ENCODE measurements at places on chromosomes 16 and 17. TPM values are rescaled to one million over a fixed set of nuclear protein-coding genes. Genes with fewer than 3 reads are reported as not detected.

GRCh38 chr17:11813871-11814270 lies 183.4 kb downstream of the ZNF18 start:
- no peaks in the 10 kb centered on the region for H3K36me3 ChIP-seq
- peaks cover 5% of the 10 kb centered on the region for H3K4me1 ChIP-seq
- no peaks in the 10 kb centered on the region for H3K27me3 ChIP-seq
- H3K27ac ChIP-seq: no peak overlapping the region
- no peak for DNase-seq
- H3K4me3 ChIP-seq: no peak overlapping the region

The TMC8 gene
- 3.7 TPM for total RNA-seq

GRCh38 chr17:68993112-68993511 lies 37.9 kb upstream of the ABCA8 start:
- DNase-seq: no peak
- no peaks in the 10 kb centered on the region for H3K36me3 ChIP-seq
- H3K27ac ChIP-seq: no peak overlapping the region
- H3K4me1 ChIP-seq: no peaks in the 10 kb centered on the region

The CNEP1R1 gene
- 20.2 TPM for total RNA-seq

- no peaks in the 10 kb centered on the region for H3K27me3 ChIP-seq
- no peaks in the 10 kb centered on the region for H3K36me3 ChIP-seq
- peaks cover 32% of the 10 kb centered on the region for H3K4me1 ChIP-seq
Observed at GRCh38 chr17:81831957-81832607, 1.0 kb downstream of the MCRIP1 start.

- H3K27ac ChIP-seq: peak overlapping the region; percentile 15
- peaks cover 34% of the 10 kb centered on the region for H3K4me1 ChIP-seq
- DNase-seq: no peak
- no peaks in the 10 kb centered on the region for H3K27me3 ChIP-seq
- no peaks in the 10 kb centered on the region for H3K36me3 ChIP-seq
- no peak overlapping the region for H3K4me3 ChIP-seq
Observed at GRCh38 chr17:10031127-10031526, 126.1 kb upstream of the RCVRN start.

GRCh38 chr17:46167267-46167666 lies 26.0 kb downstream of the KANSL1 start:
- H3K36me3 ChIP-seq: no peaks in the 10 kb centered on the region
- H3K4me1 ChIP-seq: peaks cover 59% of the 10 kb centered on the region
- H3K4me3 ChIP-seq: no peak overlapping the region
- no peak for DNase-seq

GRCh38 chr17:19287651-19288050 lies 50.5 kb downstream of the EPN2 start:
- peaks cover 49% of the 10 kb centered on the region for H3K4me1 ChIP-seq
- H3K27ac ChIP-seq: no peak overlapping the region
- H3K4me3 ChIP-seq: no peak overlapping the region
- peaks cover 15% of the 10 kb centered on the region for H3K36me3 ChIP-seq
- DNase-seq: no peak
- peaks cover 10% of the 10 kb centered on the region for H3K27me3 ChIP-seq

The DEXI gene
- 77.6 TPM for total RNA-seq

The PRR11 gene
- 0.61 TPM for total RNA-seq

DNA sequence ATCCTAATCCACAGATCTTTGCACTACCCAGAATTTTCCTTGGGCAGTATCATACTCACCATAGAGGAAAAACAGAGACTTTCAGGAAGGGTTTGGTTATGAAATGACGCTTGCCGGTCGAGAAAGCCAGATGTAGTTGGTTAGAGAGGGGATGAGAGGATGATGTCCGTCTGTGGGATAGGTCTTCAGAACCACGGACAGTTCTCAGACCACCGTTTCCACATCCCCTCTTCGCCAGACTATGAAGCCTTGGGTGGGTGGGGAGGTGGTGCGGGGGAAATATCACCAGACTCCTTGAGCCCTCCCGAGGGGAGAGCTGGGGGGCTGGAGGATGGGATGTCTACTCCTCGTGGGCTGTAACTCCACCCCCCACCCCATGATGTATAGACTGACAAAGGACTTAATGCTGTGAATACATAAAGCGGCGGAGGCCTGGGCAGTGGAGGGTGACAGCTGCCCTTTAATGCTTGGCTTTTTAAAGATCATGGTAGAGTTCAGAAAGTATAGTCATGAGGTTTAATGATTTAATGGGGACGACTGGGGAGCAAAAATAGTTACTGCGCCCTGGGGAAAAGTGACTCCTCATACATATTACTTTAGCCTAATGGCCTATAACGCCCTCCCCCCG lies 96.6 kb downstream of the MRM1 start:
- no peaks in the 10 kb centered on the region for H3K4me1 ChIP-seq
- H3K27ac ChIP-seq: no peak overlapping the region
- no peaks in the 10 kb centered on the region for H3K36me3 ChIP-seq

GRCh38 chr16:82439678-82440293 lies 187.0 kb upstream of the CDH13 start:
- no peaks in the 10 kb centered on the region for H3K36me3 ChIP-seq
- no peak overlapping the region for H3K4me3 ChIP-seq
- H3K27ac ChIP-seq: no peak overlapping the region
- H3K4me1 ChIP-seq: no peaks in the 10 kb centered on the region

The NXPH3 gene
- total RNA-seq: 3.0 TPM

The SKAP1 gene
- not detected for total RNA-seq

The SP2 gene
- total RNA-seq: 16.6 TPM

The MYLK3 gene
- 241 TPM for total RNA-seq

The PIK3R5 gene
- total RNA-seq: 2.7 TPM

- peaks cover 93% of the 10 kb centered on the region for H3K36me3 ChIP-seq
- no peak overlapping the region for H3K4me3 ChIP-seq
- no peaks in the 10 kb centered on the region for H3K27me3 ChIP-seq
- no peak for DNase-seq
Observed at GRCh38 chr16:28146536-28146935, 65.2 kb downstream of the XPO6 start.

GRCh38 chr16:79077346-79077745 lies 523.2 kb downstream of the MAF start:
- H3K4me1 ChIP-seq: peaks cover 7% of the 10 kb centered on the region
- H3K27ac ChIP-seq: no peak overlapping the region
- DNase-seq: no peak
- peaks cover 5% of the 10 kb centered on the region for H3K27me3 ChIP-seq
- no peak overlapping the region for H3K4me3 ChIP-seq

The TVP23A gene
- not detected for total RNA-seq

- H3K27ac ChIP-seq: no peak overlapping the region
- peaks cover 3% of the 10 kb centered on the region for H3K4me1 ChIP-seq
- DNase-seq: no peak
Observed at GRCh38 chr17:73317513-73318426, 6.0 kb upstream of the CDC42EP4 start.

GRCh38 chr16:24255456-24256371 lies at the start of gene CACNG3:
Gene CACNG3 (plus strand): TSS chr16:24256335. CDS start chr16:24256755, 420 bp downstream.
- no peaks in the 10 kb centered on the region for H3K36me3 ChIP-seq
- no peak within 1 kb of the TSS for H3K4me3 ChIP-seq
- DNase-seq: peak; percentile 36
- H3K27me3 ChIP-seq: no peaks in the 10 kb centered on the region
- no peak within 1 kb of the TSS for H3K27ac ChIP-seq

GRCh38 chr17:79071161-79071740 lies 3.4 kb upstream of the ENGASE start:
- H3K4me1 ChIP-seq: peaks cover 17% of the 10 kb centered on the region
- H3K27me3 ChIP-seq: no peaks in the 10 kb centered on the region
- DNase-seq: no peak
- H3K27ac ChIP-seq: no peak overlapping the region
- H3K4me3 ChIP-seq: no peak overlapping the region

GRCh38 chr16:82700541-82701235 lies 73.9 kb downstream of the CDH13 start:
- peaks cover 47% of the 10 kb centered on the region for H3K4me1 ChIP-seq
- DNase-seq: no peak
- H3K27me3 ChIP-seq: no peaks in the 10 kb centered on the region
- H3K4me3 ChIP-seq: no peak overlapping the region

GRCh38 chr16:82008957-82009592 lies 2.2 kb downstream of the SDR42E1 start:
- H3K27ac ChIP-seq: no peak overlapping the region
- no peak overlapping the region for H3K4me3 ChIP-seq
- H3K36me3 ChIP-seq: no peaks in the 10 kb centered on the region
- DNase-seq: no peak
- no peaks in the 10 kb centered on the region for H3K4me1 ChIP-seq

The C16orf78 gene
- not detected for total RNA-seq

DNA sequence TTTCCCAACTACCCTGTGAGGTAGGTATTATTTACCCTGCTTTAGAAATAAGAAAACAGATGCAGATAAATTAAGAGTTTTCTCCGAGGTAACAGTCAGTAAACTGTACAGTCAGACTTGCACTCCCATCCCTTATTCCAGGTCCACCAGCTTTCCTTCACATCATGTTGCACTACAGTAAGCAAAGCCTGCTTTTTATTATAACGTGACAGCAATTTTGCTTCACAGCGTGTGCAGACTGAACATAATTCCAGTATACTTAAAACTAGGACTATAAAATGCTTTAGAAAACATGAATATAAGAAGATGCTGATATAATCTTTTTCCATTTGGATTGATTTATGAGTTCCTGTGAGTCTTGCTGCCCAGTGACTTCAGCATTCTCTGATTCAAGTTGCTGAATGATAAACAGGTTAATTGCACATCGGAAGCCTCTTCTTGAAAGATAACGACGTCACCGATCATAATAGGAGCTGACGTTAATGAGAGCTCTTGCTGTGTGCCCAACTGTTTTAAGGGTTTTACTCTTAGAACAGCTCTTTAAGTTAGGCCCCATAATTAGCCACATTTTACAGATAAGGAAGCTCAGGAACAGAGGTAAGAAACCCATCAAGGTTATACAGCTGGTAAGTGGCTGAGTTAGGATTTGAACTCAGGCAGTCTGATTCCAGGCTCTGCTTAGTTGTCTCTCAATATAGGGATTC lies 1.4 kb downstream of the LIG3 start:
- no peaks in the 10 kb centered on the region for H3K36me3 ChIP-seq
- peak overlapping the region; percentile 95 for H3K4me3 ChIP-seq
- H3K27ac ChIP-seq: peak overlapping the region; percentile 100
- no peak for DNase-seq
- H3K4me1 ChIP-seq: peaks cover 27% of the 10 kb centered on the region

GRCh38 chr16:86379505-86379846 lies 130.9 kb upstream of the FOXF1 start:
- peaks cover 35% of the 10 kb centered on the region for H3K27me3 ChIP-seq
- DNase-seq: no peak
- no peaks in the 10 kb centered on the region for H3K36me3 ChIP-seq
- no peaks in the 10 kb centered on the region for H3K4me1 ChIP-seq

DNA sequence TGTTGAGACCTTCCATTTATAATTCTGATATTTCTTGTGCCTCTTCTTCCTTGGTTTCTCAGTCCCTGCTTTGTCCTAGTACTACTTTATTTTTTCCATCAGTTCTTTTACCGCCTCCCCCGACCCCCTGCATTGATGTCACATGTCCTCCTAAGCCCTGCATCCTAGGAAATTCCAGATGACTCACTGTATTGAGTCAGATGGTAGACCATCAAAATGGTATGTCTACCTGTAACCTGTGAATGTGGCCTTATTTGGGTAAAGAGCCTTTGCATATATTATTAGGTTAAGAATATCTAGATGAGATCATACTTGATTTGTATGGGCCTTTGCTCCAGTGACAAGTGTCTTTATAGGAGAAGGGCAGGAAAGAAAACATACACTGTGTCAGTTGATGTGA lies 515.3 kb upstream of the CA10 start:
- H3K27me3 ChIP-seq: no peaks in the 10 kb centered on the region
- H3K4me1 ChIP-seq: no peaks in the 10 kb centered on the region
- H3K36me3 ChIP-seq: no peaks in the 10 kb centered on the region
- no peak for DNase-seq

The SDR42E2 gene
- total RNA-seq: not detected

DNA sequence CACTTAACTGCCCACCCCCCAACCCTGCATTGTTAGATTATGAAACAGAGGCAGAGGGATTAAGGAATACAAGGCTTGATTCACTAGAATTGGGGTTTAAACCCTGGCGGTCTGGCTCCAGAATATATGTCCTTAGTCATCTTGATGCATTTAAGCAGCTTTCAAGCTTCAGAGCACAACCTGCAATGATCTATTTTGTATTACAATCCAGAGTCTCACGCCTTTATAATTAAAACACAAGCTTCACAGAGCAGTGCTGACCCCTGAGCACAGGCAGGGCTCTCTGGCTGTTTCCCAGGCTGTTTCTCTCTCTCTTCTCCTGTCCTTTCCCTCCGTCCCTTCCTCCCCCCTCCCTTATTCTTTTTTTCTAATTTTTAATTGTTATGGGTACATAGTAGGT lies 209.1 kb downstream of the SPECC1 start:
- H3K4me3 ChIP-seq: no peak overlapping the region
- no peaks in the 10 kb centered on the region for H3K27me3 ChIP-seq
- H3K27ac ChIP-seq: no peak overlapping the region
- DNase-seq: no peak
- H3K36me3 ChIP-seq: no peaks in the 10 kb centered on the region

DNA sequence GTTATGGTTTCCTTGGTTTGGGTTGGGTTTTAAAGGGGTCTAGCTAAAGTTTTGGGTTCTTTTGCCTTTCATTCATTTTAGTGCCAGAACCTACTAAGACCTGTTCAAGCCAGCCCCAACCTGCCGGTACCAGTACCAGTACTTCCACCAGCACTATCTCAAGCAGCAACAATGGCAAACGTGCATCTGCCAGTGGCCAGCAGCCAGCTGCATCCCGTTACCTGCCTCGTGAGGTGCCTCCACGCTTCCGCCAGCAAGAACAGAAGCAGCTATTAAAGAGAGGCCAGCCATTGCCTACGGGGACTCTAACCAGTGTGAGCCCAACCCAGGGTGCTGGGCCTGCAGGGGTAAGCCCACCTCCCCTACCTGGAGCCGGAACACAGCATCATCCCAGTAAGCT lies 72.9 kb downstream of the TNRC6C start:
- H3K36me3 ChIP-seq: peaks cover 33% of the 10 kb centered on the region
- H3K27ac ChIP-seq: no peak overlapping the region
- H3K27me3 ChIP-seq: no peaks in the 10 kb centered on the region
- peaks cover 42% of the 10 kb centered on the region for H3K4me1 ChIP-seq

GRCh38 chr16:54253118-54253517 lies 33.5 kb downstream of the IRX3 start:
- H3K4me3 ChIP-seq: no peak overlapping the region
- H3K36me3 ChIP-seq: no peaks in the 10 kb centered on the region
- no peaks in the 10 kb centered on the region for H3K4me1 ChIP-seq
- DNase-seq: no peak
- no peaks in the 10 kb centered on the region for H3K27me3 ChIP-seq
- H3K27ac ChIP-seq: no peak overlapping the region

The CCL4L2 gene
- 0.62 TPM for total RNA-seq

The HASPIN gene
- total RNA-seq: 0.18 TPM

The SOX8 gene
- 1.0 TPM for total RNA-seq

- no peak for DNase-seq
- H3K36me3 ChIP-seq: no peaks in the 10 kb centered on the region
Observed at GRCh38 chr17:73343739-73344454, 32.1 kb upstream of the CDC42EP4 start.

DNA sequence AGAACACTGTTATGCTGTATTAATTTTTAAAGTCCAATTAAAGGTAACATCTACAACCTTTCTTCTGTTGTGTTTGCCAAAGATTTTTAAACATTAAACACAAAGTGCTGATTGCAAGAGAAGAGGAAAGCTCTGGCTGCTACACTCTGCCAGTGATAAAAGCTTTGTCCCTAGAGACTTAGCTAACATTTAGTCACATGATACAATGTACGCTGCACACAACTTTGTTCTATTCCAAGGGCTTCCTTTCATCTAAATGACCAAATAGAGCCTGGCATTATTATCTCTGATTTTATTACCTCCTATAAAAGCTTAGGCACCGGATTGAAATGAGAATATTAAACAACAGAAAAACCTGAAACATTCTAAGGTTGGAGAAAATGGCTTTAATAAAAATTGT lies 388.7 kb upstream of the PMFBP1 start:
- no peaks in the 10 kb centered on the region for H3K4me1 ChIP-seq
- H3K27ac ChIP-seq: no peak overlapping the region
- H3K36me3 ChIP-seq: no peaks in the 10 kb centered on the region
- no peaks in the 10 kb centered on the region for H3K27me3 ChIP-seq
- H3K4me3 ChIP-seq: no peak overlapping the region
